ENCODE measurements at places on chromosomes 3 and 15. TPM values are rescaled to one million over a fixed set of nuclear protein-coding genes. Genes with fewer than 3 reads are reported as not detected.
A peak's percentile ranks its signal among the peaks of the same experiment; 100 is the strongest.

- no peak for DNase-seq
- no peak overlapping the region for H3K27ac ChIP-seq
- no peaks in the 10 kb centered on the region for H3K4me1 ChIP-seq
- no peaks in the 10 kb centered on the region for H3K36me3 ChIP-seq
- no peaks in the 10 kb centered on the region for H3K27me3 ChIP-seq
These were observed 861.6 kb downstream of the ROBO1 start for GRCh38 chr3:78906245-78906644.

DNA sequence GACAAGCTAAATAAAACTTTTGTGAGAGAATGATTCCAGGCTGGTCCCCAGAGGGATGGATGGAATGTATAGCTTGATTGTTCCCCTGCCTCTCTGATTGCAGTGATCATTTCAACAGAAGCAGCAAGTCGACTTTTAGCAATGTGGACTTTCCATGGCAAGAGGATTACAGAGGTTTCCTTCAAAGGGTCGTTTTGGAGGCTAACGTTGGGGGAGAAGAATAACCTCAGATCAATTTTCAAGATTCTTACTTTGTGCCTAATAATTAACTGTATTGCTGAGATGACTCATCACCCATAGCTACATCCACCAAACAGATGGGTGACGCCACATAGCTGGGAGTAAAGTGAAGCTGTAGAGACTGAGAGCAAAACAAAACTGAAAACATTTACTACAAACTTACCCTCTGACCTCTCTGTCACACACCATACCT is 79.9 kb downstream of the GTPBP8 start:
- no peak overlapping the region for H3K4me3 ChIP-seq
- H3K36me3 ChIP-seq, result no peaks in the 10 kb centered on the region
- H3K27ac ChIP-seq, result no peak overlapping the region
- H3K27me3 ChIP-seq, result no peaks in the 10 kb centered on the region
- H3K4me1 ChIP-seq, result no peaks in the 10 kb centered on the region
- no peak for DNase-seq

- no peak overlapping the region for H3K27ac ChIP-seq
- H3K27me3 ChIP-seq, result no peaks in the 10 kb centered on the region
- no peaks in the 10 kb centered on the region for H3K4me1 ChIP-seq
- no peak overlapping the region for H3K4me3 ChIP-seq
- no peak for DNase-seq
These were observed 607.5 kb upstream of the NAALADL2 start for GRCh38 chr3:174251681-174252080.

DNA sequence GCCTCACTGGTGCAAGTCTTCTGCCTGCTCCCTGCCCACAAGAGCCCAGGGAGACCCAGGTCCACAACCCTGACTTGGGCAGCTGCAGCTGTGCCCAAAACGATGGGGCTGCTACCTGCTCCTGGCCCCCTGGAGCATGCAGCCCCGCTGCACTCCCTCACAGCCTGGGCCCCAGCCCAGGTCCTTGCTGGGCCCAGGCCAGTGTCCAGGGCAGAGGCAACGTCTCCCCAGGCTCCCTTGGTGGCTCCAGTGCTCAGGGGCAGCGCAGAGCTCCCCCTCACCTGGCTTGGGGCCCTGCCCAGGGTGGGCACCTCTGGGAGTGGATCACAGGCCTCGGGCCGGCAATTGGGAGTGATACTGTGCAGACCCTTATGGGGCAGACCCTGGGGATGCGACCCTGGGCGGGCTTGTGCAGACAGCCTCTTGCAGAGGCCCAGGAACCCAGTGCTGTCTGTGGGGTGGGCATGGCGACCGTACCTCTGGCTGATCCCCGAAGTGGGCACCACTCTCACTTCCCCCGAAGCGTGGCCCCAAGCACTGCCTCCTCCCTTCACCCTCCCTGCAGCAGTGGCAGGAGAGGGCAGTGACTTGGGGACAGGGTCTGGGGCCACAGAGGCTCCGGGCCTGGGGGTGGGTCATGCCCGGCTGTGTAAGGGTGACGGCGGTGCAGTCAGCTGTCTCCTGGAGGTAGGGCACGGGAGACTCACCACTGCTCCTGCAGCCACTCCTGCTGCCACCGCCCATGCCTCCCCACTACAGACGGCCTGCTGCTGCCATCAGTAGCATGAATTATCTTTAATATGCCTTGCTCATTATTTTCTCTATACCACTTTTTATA is 255.9 kb downstream of the DOCK3 start:
- H3K4me3 ChIP-seq, result no peak overlapping the region
- no peaks in the 10 kb centered on the region for H3K36me3 ChIP-seq
- H3K27ac ChIP-seq, result no peak overlapping the region
- DNase-seq, result no peak

DNA sequence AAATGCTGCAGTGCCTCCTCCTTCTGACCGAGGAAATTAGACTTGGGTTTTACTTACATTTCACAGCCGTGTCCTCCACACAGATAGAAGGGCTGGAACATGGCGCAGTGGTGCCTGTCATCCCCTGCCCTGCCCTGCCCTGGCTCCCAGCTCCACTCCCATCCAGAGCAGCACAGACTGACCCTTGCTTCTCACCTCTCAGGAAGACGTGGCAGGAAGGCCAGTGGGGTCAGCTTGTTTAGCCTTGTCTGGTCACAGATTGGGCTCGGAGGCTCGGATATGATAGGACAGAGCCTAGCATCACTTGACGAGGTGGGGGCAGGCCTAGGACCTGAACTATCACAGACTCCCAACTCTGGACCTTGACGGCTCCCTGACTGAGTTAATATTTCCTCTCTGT is 88.5 kb downstream of the LINGO1 start:
- H3K4me1 ChIP-seq, result peaks cover 31% of the 10 kb centered on the region
- H3K4me3 ChIP-seq, result no peak overlapping the region
- no peak overlapping the region for H3K27ac ChIP-seq
- H3K36me3 ChIP-seq, result no peaks in the 10 kb centered on the region

- no peak within 1 kb of the TSS for H3K4me3 ChIP-seq
- no peaks in the 10 kb centered on the region for H3K36me3 ChIP-seq
These were observed at the start of gene MYO5C for GRCh38 chr15:52295421-52296001. Gene MYO5C (minus strand): TSS chr15:52295804. CDS start chr15:52295636, 168 bp downstream.

DNA sequence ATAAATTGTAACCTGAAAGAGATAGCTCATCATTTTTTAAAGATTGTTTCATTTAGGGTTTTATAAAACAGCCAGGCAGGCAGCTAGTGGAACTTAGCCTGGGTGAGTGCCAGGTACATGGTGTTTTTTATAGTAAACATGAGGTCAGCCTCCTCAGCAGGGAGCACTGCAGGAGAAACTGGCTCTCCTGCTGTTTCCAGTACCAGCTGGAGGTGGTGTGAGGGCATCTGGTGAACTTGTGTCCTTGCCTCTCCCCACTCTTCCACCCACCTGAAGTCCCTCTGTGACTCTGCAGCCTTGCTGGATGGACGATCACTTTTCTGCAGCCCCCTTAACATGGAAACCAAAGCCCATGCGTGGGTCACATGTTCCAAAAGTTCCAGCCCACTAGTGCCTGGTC is 128.4 kb downstream of the FAM174B start:
- no peaks in the 10 kb centered on the region for H3K4me1 ChIP-seq
- no peak for DNase-seq
- no peaks in the 10 kb centered on the region for H3K27me3 ChIP-seq
- H3K4me3 ChIP-seq, result no peak overlapping the region

- no peaks in the 10 kb centered on the region for H3K27me3 ChIP-seq
- no peaks in the 10 kb centered on the region for H3K4me1 ChIP-seq
- H3K36me3 ChIP-seq, result no peaks in the 10 kb centered on the region
- no peak overlapping the region for H3K4me3 ChIP-seq
- DNase-seq, result no peak
These were observed 54.7 kb downstream of the LRRC28 start for GRCh38 chr15:99305761-99306505.

Gene DPPA2
- total RNA-seq, result not detected

DNA sequence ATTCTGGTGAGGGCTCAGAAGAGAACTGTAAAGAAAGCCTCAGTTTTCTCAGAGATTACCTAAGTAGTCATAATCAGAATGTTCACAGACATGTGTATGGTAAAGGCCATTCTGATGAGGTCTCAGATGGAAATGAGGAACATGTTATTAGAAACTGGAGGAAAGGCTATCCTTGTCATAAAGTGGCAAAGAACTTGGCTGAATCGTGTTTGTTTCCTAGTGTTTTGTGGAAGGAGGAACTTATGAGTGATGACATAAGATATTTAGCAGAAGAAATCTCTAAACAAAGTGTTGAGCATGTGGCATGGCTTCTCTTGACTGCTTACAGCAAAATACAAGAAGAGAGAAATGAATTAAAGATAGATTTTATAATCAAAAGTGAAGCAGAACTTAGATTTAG is 12.8 kb upstream of the KLHL40 start:
- no peak for DNase-seq
- H3K27ac ChIP-seq, result no peak overlapping the region
- H3K4me3 ChIP-seq, result no peak overlapping the region
- H3K4me1 ChIP-seq, result no peaks in the 10 kb centered on the region
- no peaks in the 10 kb centered on the region for H3K36me3 ChIP-seq
- no peaks in the 10 kb centered on the region for H3K27me3 ChIP-seq

DNA sequence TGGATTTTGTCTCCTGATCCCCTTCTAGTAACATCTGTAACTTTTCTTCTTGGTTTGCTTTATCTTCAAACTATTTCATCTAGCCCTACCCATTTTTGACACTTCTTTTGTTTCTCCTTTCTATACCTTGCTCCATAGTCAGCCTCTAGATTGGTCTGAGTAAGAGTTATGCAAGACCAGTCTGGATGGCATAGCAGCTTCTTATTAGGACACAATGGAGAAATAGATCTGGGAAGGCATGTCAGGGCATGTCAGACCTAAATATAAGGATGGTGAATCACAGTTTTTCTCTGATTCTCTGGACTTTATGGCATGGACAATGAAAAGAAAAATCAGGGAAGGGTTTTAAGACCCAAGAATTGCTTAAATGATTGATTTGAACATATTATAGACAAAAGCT is 452.5 kb downstream of the RAP2B start:
- DNase-seq, result no peak
- H3K36me3 ChIP-seq, result no peaks in the 10 kb centered on the region
- no peaks in the 10 kb centered on the region for H3K4me1 ChIP-seq
- H3K4me3 ChIP-seq, result no peak overlapping the region
- H3K27me3 ChIP-seq, result no peaks in the 10 kb centered on the region
- H3K27ac ChIP-seq, result no peak overlapping the region

Gene GPR149
- total RNA-seq, result not detected

- no peak for DNase-seq
- no peak overlapping the region for H3K4me3 ChIP-seq
- peaks cover 3% of the 10 kb centered on the region for H3K27me3 ChIP-seq
- H3K27ac ChIP-seq, result no peak overlapping the region
These were observed 173.8 kb upstream of the THBS1 start for GRCh38 chr15:39407116-39407515.

- H3K27ac ChIP-seq, result no peak within 1 kb of the TSS
- no peak for DNase-seq
- H3K36me3 ChIP-seq, result no peaks in the 10 kb centered on the region
These were observed at the start of gene SLCO2A1 for GRCh38 chr3:134029734-134030378. Gene SLCO2A1 (minus strand): TSS chr3:134029925. CDS start chr3:134029802, 123 bp downstream.

- H3K27me3 ChIP-seq, result no peaks in the 10 kb centered on the region
- H3K36me3 ChIP-seq, result no peaks in the 10 kb centered on the region
- H3K4me1 ChIP-seq, result no peaks in the 10 kb centered on the region
- H3K27ac ChIP-seq, result no peak overlapping the region
- DNase-seq, result no peak
- no peak overlapping the region for H3K4me3 ChIP-seq
These were observed 157.7 kb downstream of the WNT7A start for GRCh38 chr3:13722178-13722577.

Gene WDR93
- 0.29 TPM for total RNA-seq

Gene LDHAL6B
- total RNA-seq, result not detected

DNA sequence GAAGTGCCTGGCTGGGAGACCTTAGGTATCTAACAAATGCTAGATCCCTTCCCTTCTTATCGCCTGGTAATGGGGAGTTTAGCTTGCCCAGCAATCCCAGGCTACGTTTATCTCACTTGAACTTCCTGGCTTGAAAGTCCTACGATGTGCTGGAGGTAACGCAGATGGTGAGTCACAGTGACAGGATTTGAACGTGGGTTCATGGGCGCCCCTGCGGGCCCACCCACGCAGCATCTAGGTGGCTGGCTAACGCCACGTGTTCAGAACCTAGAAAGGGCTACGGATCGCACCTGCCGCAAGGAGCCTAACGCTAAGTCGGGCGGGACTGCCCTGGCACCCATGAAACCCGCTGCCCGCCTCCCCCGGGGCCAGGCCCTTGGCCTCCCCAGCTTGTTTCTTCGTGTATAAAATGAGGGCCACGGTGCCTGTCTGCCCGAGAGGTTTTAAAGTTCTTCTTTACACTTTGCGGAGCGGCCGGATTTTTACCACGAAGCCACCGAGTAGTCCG is 600 bp upstream of the USP3 start:
- no peaks in the 10 kb centered on the region for H3K36me3 ChIP-seq
- peaks cover 73% of the 10 kb centered on the region for H3K4me1 ChIP-seq
- H3K27ac ChIP-seq, result peak overlapping the region; percentile 99

DNA sequence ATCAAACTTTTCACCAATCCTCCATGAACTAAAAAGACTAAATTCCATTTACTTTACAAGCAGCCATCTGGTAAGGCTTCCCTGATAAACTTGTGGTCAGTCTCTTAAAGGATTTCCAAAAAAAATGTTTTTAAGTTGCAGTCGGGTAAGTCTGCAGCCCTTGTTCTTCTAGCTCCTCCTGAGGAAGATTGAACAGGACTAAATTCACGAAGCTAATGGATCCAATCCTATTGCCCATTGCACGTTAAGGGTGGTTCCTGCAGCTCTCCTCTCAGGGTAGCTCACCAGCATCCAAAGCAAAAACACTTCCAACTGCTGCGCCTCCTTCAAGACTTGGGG is 2.8 kb downstream of the HES1 start:
- H3K4me3 ChIP-seq, result no peak overlapping the region
- H3K27me3 ChIP-seq, result peaks cover 17% of the 10 kb centered on the region
- H3K27ac ChIP-seq, result no peak overlapping the region
- DNase-seq, result no peak

DNA sequence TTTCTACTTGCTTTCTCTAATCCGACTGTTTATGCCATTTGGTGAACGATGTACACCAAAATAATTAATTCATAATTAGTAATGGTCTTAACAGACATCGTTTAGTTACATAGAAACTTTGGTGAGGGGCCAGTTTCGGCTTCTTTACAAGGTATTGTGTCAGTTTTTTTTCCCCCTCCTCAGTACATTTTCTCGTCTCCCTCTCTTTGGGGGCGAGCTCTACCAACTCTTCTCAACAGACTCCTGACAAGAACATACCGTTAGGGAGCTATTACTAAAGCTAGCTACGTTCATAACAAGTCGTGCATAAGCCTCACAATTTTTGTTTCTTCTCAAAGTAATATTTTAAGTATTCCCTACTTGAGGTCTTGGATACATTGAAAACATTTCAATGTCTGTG is 1.4 kb downstream of the U2SURP start:
- DNase-seq, result no peak
- no peaks in the 10 kb centered on the region for H3K27me3 ChIP-seq
- H3K4me3 ChIP-seq, result peak overlapping the region; percentile 99

GRCh38 chr3:156334841-156335545 is 214.6 kb downstream of the KCNAB1 start:
- H3K4me3 ChIP-seq, result no peak overlapping the region
- H3K27me3 ChIP-seq, result no peaks in the 10 kb centered on the region
- H3K27ac ChIP-seq, result no peak overlapping the region
- no peaks in the 10 kb centered on the region for H3K4me1 ChIP-seq
- H3K36me3 ChIP-seq, result no peaks in the 10 kb centered on the region
- DNase-seq, result no peak

- no peaks in the 10 kb centered on the region for H3K27me3 ChIP-seq
- no peak overlapping the region for H3K27ac ChIP-seq
- DNase-seq, result no peak
- no peaks in the 10 kb centered on the region for H3K4me1 ChIP-seq
- H3K4me3 ChIP-seq, result no peak overlapping the region
- no peaks in the 10 kb centered on the region for H3K36me3 ChIP-seq
These were observed 238.7 kb downstream of the EPHB1 start for GRCh38 chr3:135033737-135034136.

Gene AGBL1
- total RNA-seq, result not detected

Data from B cell (primary cell).